Anterior cingulate cortex (tissue), 58 donors: ENCODE measurements at places on chromosomes 12 and 14.

DNA sequence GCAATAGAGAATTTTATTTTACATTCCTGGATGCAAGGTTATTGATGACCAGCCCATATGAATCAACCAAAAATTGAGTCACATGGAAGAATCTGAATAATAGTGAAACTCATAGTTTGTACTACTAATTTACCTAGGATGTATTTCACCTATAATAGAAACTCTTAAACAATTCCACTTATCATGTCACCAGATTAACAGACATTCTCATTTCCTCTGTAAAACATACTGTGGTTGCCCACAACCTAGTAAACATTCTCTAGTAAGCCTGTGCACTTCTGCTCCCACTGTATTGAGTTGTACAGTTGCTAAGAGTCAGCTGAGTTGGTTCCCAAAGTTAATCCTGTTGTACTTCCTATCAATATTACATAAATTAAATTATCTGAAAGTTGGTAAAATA, 196.6 kb upstream of the TMTC1 start:
- DNase-seq = no peak

DNA sequence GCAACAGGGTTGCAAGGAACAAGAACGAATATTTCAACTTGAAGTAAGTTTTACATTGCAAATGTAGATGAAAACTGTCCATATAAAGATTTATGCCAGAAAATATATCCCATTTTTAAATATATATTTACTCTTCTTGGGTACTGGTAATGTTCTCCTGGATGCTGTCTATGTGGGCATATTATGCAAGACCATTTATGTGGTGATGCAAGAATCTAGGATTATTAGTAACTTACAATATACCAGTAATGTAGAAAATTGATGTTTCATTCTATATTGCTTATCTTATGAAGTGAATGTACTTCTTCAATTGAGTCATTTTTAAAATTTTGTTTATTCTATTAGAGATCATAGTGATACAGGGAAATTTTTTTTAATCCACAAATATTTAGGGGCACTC, 25.1 kb downstream of the FGFR1OP2 start:
- no peak for DNase-seq

DNA sequence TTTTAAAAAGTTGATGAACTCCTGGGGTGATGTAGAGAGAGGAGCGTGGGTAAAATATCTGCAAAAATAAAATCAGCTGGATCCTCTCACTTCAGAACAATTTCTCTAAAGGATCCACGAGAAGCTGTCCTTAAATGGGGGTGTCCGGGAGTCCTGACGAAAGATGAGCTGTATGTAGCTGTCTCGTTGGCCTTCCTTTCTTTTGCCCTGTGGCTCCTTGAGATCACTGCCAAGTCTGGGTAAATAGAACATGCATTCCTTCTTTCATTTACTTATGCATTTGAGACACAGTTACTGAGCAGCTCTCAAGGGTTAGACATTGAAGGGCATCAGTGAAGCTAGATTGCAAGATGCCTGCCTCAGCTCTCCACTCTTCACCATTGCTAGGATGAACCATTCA, 35.2 kb upstream of the TXNRD1 start:
- DNase-seq = no peak

DNA sequence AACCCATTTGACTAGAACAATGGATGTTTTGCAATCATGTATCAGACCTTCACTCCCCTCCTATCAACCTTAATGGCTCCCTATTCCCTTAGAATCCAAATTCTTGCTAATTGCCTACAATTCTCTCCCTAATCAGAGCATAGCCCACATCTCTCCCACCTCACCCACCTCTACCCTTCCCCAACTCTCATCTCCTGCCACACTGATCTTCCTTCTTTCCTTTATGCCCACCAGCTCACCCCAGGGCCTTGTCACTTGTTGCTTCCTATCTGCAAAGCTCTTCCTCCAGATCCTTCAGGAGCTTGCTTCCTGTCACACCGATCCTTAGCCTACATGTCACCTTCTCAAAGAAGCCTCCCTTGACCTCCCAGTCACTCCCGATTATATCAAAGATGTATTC, 177.8 kb downstream of the KSR2 start:
- DNase-seq = no peak

GRCh38 chr14:99040052-99040451, 231.9 kb downstream of the BCL11B start:
- DNase-seq = no peak

DNA sequence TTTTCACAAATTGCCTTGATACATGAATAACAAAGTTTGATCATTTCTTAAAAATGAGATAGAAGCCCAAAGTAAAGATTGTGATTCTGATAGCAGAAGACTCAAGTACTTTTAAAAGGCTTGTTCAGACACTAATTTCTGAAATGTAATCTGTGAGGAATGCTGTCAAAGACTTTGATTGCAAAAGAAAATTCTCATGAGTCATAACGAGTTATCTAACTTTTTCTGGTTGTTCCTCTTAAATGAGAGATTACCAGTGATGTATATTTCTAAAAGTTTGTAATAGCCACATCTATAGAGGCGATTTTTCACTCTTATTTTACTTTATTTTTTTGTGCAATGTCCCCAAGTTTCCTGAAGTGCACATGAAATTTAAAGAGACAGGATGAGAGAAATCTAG, 7.0 kb downstream of the PYGL start:
- no peak for DNase-seq

DNA sequence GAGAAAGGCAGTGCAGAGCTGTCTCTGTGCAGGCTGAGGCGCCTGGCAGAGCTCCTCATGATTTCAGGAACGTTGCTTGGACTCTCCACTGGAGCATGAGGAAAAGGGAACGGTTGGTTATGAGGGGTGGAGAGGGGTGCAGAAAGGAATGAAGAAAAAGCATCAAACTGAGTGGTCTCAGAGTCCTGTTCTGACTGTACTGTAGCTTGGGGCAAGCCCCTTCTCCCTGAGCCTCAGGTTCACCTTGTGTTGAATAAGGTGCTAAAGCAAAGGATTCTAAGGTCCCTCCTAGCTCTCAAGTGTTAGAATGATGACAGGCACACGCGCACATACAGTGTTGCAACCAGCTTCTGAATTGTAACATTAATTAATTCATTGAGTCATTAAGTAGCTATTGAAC, 125.2 kb upstream of the PARP11 start:
- DNase-seq = no peak
